NCI-H1105 treated with DMSO at 0.1 percent for 48 hours (cell line): ENCODE measurements at places on chromosomes 3 and 15.

GRCh38 chr3:10334042-10334441, 13.1 kb upstream of the SEC13 start:
- no peak for DNase-seq

DNA sequence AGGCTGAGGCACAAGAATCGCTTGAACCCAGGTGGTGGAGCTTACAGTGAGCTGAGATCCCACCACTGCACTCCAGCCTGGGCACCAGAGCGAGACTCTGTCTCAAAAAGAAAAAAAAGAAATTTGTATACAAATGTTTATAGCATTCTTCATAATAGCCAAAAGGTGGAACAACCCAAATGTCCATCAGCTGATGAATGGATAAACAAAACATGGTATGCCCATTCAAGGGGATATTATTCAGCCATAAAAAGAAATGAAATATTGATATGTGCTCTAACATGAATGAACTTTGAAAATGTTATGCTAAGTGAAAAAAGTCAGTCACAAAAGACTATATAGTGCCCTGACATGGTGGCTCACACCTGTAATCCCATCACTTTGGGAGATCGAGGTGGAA, 11.4 kb downstream of the LHFPL4 start:
- DNase-seq = no peak

- DNase-seq = no peak
Measured at GRCh38 chr3:16995601-16996000, 110.8 kb downstream of the PLCL2 start.

DNA sequence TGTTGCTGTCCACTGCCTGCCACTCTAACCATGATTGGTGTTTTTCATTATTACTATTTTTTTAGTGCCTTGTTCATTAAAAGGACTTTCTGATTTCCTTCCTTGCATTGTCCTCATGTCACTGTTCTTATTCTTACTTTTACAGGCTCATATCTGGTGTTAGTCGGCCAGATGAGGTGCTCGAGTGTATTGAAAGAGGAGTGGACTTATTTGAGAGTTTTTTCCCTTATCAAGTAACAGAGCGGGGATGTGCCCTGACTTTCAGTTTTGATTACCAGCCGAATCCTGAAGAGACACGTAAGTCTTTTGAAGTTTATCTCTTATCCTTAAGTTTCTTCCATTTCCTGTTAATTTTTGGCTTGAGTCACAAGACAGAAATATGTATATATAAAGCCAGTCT, 23.2 kb downstream of the QTRT2 start:
- DNase-seq = no peak

DNA sequence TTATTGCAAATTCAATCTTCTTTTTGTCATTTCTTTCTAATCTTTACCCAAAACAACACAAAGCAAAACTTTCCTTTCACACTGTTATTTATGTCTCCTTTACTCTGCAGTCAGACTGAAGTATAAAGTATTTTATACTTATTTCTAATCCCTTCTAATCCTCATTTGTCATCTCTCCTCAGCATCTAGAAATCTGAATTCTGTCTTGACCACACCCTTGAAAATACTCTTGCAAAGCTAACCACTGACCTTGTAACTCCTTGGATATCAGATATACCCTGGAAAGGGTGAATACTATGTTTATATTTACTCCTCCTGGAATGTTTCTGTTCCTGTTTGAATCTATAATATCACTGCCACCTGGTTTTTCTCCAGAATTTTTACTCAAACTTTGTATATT, 481.1 kb downstream of the ZNF385D start:
- DNase-seq = no peak

GRCh38 chr3:183883291-183884096, 1.2 kb downstream of the PARL start:
- no peak for DNase-seq

DNA sequence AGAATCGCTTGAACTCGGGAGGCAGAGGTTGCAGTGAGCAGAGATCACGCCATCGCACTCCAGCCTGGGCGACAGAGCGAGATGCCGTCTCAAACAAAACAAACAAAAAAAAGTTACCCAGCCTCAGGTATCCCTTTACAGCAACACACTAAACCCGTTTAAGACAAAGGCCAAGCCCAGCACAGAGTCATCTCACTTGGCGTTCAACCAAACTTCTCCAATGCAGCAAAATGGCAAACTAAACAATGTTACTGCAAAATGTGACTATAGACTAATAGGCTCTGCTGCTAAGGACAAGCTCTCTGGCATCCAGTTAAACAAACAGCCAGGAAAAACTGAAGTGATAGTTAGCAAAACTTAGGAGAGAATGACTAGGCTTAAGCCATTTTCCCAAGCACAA, 6.4 kb upstream of the FAM219B start:
- DNase-seq = no peak

DNA sequence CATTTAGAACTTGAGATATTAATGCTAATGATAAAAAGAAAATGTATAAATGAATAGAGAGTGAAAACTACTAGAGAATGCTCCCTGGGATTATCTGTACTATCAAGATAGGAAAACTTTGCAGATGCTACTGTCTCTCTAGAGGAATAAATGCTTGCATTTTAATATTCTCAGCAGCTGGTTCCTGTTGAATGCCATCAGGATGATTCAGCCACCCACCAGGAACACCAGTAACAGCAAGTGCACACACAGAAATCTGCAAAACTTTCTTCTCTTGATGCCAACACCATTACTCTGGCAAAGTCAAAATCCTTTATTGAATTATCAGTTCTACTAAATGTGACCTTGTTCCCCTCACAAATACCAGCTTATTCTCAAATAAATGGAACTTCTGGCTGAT, 148.4 kb downstream of the TIGIT start:
- no peak for DNase-seq

GRCh38 chr15:88450125-88450798, 16.9 kb downstream of the MRPL46 start:
- peak; percentile 30 for DNase-seq

DNA sequence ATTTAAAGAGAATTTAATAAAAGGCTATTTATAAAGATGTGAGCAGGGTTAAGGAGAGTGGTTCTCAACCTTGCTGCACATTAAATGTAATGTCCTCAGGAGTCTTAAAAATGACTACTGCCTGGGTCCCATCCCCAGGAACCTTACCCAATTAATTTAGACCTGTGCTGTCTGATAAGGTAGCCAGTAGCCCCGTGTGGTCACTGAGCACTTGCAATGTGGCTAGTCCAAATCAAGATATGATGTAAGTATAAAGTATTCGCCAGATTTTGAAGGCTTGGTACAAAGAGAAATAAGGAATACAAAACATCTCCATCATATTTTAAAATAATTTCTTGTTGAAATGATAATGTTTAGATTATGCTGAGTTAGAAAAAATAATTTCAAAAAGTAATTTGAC, 343.3 kb upstream of the PPP2R3A start:
- DNase-seq = no peak

- no peak for DNase-seq
Measured at GRCh38 chr3:56288258-56288657, 180.0 kb downstream of the ERC2 start.

DNA sequence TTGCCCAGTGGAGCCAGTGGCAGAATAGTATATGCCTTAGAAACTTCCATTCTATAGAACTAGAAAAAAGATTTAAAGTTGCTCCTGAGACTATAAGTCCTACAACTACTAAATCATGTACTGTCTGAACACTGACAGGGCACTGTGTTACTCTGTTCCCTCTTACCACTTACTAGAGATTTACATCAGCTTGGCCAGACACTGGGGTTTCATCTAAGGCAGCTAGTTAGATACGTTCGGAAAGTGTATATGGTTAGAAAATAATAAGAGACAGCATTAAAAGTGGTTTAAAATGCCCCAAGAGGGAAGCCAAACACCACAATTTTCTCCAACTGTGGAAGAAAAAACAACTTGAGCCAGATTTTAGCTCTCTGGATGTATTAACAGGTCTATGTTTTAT, 97.1 kb downstream of the FBN1 start:
- no peak for DNase-seq

- no peak for DNase-seq
Measured at GRCh38 chr3:59800481-59800880, 750.7 kb upstream of the CFAP20DC start.

DNA sequence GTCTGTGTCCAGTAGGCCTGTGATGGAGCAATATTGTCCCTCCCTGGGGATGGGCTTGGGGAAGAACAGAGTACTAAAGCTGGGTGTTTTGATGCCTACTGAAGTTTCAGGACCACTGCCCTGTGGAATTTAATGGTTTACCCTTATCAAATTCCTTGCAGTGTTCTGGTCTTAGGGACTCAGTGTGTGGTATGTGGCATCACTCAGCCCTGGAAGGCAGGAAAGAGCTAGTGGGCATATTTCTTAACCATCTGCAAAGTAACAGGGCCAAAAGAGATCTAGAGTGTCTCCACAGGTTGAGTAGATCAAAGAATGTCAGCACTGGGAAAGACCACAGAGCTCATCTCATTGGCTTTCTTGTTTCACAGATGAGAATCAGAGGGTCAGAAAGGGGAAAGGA, 11.8 kb upstream of the SCN10A start:
- no peak for DNase-seq

DNA sequence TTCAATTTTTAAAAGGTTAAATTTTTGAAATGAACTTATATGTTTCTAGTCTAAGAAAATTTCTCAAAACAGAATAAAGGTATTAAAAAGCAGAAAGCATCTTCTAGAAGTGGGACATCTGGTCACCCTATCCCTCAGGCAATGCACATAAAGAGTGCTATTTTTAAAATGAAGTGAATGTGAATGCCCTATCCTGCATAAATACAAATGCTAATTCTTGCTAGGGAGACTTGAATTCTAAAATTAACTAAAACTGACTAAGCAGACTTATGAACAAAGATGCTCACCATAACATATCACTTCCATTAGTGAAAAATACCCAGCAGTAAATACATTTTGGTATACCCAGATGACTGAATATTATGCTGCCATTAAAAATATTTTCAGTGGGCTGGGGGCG, 11.7 kb downstream of the MYO5A start:
- DNase-seq = no peak

- DNase-seq = no peak
Measured at GRCh38 chr3:128473180-128473519, 6.5 kb upstream of the DNAJB8 start.

DNA sequence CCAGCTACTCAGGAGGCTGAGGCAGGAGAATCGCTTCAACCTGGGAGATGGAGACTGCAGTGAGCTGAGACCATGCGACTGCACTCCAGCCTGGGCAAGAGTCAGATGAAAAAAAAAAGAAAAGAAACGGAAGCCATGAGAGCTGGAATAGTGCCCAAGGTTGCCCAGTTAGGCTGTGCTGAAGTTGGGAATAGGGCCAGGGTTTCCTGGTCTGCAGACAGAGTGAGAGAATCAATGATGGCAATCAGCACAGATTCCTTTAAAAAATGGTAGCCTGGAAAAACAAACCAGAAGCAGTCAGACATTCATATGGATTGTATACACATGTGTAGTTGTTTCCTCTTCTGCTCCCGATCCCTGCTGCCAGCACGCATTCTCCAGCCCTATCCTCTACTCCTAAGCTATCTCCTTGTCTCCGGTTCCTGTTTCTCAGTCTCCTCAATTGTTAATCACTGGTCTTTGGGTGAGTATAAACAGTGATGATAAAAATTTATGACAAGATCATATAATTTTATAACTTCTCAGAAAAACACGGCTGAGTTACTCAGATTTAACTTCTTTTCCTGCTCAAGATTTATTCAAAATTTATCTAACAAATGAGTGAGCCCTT, 316.2 kb upstream of the UMPS start:
- DNase-seq = peak; percentile 36

DNA sequence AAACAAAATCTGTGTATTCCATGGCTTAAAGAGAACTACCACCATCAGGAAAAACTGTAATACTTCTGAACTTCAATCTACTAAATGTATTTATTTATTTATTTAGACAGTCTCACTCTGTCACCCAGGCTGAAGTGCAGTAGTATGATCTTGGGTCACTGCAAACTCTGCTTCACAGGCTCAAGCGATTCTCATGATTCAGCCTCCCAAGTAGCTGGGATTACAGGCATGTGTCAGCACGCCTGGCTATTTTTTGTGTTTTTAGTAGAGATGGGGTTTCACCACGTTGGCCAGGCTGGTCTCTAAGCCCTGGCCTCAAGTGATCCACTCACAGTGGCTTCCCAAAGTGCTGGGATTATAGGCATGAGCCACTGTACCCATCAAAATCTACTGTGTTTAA, 202.3 kb upstream of the POU1F1 start:
- no peak for DNase-seq

DNA sequence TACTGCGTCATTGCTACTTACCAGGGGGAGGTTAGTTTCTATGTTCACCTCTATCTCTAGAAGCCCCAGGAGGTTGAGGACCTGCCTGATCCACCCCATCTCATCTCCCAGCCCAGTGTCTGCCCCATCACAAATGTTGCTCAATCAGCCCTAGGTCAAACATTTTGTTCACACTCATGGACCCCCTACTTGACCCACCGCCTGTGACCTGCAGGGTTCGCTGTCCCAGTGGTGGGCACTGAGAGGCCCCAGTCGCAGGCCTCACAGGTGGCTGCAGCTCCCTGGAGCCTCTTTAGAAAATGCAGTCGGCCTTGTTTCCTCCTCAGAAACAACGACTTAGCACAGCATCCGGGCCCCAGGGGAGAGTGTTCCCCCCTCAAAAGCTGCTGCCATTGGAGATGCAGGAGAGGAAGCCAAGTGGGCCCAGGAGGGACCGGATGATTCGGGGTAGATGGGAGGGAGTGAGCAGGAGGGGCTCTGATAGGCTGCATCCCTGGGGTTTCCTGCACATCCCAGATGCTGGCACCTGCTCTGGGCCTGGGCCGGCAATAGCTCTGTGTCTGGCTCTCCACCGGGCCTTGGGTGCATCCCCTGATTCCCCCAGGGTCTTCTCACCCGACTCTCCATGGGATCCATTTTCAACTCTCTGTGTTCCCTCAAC, 18.4 kb upstream of the INSYN1 start:
- DNase-seq = no peak

DNA sequence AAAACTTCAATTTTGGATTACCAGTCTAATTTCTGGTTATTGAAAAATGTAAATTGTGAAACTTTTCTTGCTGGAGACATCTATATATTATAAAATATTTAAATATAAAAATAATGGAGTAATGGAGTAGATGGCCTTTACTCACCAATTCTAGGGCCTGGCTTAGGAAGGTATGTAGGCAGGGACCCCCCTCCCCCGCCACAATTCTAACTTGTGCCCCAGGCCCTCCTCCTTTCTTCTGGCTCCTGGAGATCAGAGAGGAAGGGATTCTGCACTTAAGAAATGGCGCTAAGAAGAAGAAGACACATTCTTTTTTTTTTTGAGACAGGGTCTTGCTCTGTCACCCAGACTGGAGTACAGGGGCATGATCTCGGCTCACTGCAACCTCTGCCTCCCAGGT, 49.5 kb downstream of the CGNL1 start:
- DNase-seq = no peak

- no peak for DNase-seq
Measured at GRCh38 chr3:193599393-193599792, 6.4 kb downstream of the OPA1 start.

- DNase-seq = no peak
Measured at GRCh38 chr3:88462230-88462629, 312.5 kb downstream of the C3orf38 start.

- no peak for DNase-seq
Measured at GRCh38 chr3:190229632-190230424, 92.4 kb downstream of the CLDN1 start.

- no peak for DNase-seq
Measured at GRCh38 chr3:74402821-74403220, 211.6 kb downstream of the CNTN3 start.

- DNase-seq = no peak
Measured at GRCh38 chr15:64333986-64334929, 21.7 kb downstream of the CSNK1G1 start.

- no peak for DNase-seq
Measured at GRCh38 chr3:174986685-174987084, 127.6 kb downstream of the NAALADL2 start.

- no peak for DNase-seq
Measured at GRCh38 chr3:69097407-69098086, 12.8 kb downstream of the ARL6IP5 start.

GRCh38 chr3:138089091-138089490, 26.3 kb downstream of the DZIP1L start:
- DNase-seq = no peak
